ENCODE measurements at places on chromosomes 7 and 10.

DNA sequence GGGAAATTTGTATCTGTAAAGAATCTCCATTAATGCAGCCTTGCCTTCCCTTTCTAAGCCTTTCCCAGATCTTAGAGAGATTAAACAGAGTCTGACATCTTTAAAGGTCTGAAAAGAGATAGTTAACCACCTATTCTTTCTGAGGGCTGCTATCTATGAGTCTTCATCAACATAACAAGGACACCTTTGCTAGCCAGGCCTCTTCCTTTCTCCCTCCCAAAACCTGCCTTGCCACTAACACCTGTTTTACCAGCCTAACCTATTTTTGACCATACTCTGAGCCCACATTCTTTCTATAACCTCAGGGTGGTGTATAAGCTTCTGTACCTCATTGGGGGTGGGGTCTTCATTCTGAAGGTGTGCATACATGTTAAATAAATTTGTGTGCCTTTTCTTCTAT, 217.1 kb downstream of the IPMK start:
- no peak for DNase-seq

DNA sequence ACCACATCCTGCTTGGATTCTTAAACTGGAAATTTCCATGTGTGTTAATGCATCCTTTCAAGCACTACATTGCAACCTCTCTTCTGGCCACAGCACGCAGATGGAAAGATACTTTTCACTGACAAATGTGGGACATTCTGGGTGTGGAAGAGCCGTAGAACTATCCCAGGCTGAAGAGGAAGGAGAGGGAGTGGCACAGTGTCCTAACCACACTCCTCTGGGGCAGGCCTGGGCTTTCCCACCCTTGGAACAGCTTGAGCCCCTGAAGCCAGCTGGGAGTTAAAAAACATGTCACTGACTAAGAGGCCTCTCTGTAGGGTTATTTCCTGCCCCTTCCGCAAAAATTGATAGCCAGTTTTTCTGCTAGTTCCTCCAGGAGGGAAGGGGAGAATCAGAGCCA, 34.0 kb upstream of the DNMBP start:
- no peak for DNase-seq

DNA sequence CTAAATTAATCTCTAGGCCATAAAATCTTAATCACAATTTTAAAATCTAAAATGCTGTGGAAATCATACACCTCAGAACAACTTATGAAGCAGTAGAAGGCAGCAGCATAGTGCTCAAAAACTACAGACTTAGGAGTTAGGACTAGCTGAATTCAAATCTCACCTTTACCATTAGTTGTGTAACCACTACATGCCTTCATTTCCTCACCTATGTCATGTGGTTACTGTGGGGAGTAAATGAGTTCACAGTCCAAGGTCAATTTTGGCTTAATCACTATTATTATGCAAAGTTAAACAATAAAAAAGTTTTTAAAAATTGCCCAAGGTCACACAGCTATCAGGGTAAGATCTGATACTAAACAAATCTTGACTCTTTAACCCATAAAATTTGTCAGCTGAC, 37.0 kb downstream of the SNX13 start:
- no peak for DNase-seq

- no peak for DNase-seq
These were observed 77.0 kb downstream of the OSBPL3 start for GRCh38 chr7:24902931-24903330.

DNA sequence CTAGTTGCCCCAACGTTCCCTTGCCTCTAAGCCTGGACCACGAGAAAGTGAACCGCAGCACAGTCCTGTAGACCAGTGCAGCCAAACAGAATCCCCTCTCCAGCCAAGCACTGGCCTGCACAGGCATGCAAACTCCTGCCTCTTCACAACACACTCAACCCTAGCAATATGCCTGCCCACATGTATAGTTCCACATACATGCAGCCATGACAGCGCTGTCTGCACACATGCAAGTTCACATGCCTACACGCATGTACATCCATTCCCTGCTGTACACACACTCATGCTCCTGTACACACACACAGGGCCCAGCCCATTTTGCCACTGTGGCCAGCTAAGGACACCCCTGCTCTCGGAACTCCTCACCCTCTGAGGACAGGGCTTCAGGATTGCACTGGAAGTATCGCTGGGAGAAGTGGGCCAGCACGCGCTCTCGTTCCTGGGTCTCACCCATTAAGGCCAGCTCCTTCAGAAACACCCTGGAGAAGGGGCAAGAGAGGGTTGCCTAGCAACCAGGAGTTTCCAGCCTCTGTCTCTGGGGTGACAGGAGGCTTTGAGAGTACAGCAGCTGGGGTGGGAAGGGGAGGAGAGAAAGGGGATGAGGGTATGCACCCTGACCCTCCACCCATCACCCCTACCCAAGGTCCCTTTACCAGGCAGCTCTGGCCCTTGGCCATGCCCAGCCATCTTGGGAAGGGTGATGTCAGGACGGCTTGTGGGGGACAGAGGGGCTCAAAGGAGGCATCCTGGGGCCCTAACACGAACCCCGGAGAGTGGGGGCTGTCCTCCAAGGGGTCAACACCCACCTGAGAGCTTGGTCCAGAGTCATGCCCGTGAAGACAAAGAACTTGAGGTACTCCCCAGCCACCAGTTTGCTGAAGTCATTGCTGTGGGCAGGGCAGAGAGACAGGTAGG, 7.0 kb downstream of the PSD start:
- no peak for DNase-seq
